Epithelial cell of esophagus (primary cell): ENCODE measurements at places on chromosomes 6 and 20.
A peak's percentile ranks its signal among the peaks of the same experiment; 100 is the strongest.

- peak; percentile 53 for DNase-seq
Measured at GRCh38 chr6:85452441-85452881, 2.6 kb downstream of the NT5E start.

DNA sequence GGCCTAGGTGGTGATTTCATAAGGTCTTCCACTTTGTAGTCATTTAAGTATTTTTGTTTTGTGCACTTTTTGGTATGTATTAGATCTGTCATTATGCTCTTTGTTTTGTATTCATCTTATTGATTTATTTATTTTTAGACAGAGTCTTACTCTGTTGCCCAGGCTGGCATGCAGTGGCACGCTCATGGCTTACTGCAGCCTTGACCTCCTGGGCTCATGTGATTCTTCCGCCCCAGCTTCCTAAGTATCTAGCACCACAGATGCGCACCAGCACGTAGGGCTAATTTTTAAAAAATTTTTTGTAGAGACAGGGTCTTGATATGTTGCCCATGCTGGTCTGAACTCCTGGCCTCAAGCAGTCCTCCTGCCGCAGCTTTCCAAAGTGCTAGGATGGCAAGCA is 30.6 kb downstream of the TPX2 start:
- no peak for DNase-seq

DNA sequence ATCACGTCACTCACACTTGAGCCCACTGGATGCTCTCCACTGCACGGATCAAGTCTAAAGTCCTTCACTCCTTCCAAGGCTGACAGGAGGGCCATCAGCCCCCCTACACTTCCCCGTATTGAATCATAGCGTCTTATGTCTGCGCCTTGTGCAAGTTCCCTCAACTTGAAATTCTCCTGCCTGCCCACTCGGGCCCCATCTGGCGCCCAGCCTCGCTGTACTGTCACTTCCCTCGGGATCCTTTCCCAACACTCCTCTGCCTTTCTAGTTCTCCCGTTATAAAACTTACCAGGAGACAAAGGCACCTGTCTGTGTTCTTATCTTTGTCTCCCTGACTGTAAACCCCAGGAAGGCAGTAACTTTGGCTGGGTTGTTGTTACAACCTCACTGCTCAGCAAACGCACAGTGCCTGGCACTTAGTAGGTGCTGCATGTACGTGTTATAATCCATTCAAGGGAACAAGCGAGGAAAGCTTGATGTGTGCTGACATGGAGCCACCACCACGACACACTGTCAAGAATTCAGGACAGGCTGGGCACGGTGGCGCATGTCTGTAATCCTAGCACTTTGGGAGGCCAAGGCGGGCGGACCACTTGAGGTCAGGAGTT is 33.8 kb upstream of the ZFAND3 start:
- no peak for DNase-seq

GRCh38 chr6:118464620-118465019 is 83.5 kb upstream of the PLN start:
- no peak for DNase-seq

DNA sequence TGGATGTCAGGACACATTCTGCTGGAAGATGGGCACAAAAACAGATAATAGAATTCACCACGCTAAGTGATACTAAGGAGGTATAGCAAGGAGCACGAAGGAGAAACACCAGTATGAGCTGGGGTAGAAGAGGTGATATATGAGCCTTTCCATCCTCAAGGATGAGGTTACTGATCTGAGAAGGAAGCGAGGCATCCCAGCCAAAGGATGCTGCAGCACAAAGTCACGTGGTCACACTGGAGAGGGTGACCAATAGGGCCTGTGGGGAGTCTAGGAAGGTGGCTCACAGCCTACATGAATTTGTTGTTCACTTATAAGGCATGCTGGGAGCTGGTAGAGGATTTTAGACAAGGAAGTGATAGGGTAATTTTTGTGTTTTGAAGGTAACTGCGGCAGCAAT is 1.4 kb downstream of the GINS1 start:
- no peak for DNase-seq

- no peak for DNase-seq
Measured at GRCh38 chr6:112085286-112086065, 1.8 kb downstream of the TUBE1 start.

DNA sequence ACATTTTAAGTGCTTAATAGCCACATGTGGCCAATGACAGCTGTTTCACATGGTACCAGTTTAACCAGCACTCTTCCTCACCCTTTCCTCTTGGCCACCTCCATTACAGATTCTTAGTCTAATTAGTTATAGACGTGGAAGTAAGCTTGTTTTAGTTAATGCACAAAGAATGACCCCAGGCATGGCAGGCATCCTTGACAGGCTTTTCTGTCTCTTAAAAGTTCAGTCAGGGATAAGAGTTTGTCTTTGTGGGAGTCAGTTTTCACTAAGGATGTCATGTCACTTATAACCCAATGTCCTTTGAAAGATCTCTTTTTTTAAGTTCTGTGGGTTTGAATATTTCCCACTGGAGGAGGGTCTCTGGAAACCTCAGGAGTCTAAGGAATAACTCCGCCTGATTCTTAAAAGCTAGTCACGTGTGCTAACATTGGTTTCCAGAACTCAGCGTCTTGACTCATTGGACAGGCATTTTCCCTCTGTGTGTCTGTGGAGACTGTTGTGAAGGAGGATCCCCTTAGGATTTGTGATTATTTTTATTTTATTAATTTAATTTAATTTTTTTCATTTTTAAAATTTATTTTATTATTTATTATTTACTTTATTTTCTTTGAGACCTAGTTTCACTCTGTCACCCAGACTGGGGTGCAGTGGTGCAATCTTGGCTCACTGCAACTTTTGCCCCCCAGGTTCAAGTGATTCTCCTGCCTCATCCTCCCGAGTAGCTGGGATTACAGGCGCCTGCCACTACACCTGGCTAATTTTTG is 171.4 kb downstream of the ZFAND3 start:
- peak; percentile 58 for DNase-seq

DNA sequence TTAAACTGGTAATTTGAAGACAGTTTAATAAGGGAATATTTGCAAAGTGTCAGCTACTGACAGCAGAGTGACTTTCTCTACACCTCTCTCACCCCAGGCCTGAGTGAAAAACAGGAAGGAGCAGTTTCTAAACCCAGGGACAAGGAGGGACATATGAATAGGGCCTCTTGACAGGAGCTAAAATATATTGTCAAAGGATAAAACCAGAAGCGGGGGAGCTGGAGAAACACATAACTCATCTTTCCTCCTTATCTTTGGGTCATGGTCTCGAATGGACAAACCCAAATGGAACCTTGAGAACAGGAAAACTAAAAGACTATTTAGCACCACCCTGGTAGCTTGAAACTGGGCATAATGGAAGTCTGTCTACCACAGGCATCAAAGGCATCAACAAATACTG is 197.5 kb upstream of the FOXA2 start:
- DNase-seq: no peak

DNA sequence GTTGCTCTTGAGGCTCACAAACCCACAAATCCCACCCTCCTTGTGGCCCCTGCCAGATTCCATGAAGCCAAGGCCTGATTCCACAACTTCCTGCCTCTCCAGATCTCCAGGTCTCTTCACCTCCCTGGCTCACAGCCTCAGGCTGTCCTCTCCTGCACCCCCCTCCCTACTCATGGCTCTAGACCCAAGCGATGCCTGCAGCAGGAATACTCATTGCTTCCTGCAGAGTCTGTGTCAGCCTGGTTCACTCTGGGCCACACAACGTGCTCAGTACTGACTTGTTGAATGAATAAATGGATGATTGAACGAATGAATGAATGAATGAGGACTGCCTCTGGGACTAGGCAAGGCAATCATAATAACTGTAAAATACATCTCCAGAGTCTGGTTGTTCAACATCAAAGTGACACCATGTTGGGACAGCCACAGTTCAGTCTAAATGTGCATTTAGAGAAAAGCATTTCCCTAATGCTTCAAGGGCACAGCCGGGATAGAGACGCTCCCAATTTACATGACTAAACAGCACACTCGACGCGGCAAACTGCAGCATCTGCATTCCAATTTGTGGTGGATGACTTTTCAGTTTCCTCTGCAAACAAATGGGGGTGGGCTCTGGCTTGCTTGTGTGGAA is 139.9 kb downstream of the GRM4 start:
- no peak for DNase-seq
